Forelimb muscle (tissue), 1 donor: ENCODE measurements at places on chromosomes 1 and 21. TPM values are rescaled to one million over a fixed set of nuclear protein-coding genes. Genes with fewer than 3 reads are reported as not detected.
A peak's percentile ranks its signal among the peaks of the same experiment; 100 is the strongest.

- DNase-seq: no peak
These were observed 162.4 kb upstream of the POU3F1 start for GRCh38 chr1:38208716-38209632.

The PEX10 gene
- polyA plus RNA-seq: 18.0 TPM

GRCh38 chr1:247908766-247909165, 11.3 kb upstream of the OR2T8 start:
- DNase-seq: no peak

DNA sequence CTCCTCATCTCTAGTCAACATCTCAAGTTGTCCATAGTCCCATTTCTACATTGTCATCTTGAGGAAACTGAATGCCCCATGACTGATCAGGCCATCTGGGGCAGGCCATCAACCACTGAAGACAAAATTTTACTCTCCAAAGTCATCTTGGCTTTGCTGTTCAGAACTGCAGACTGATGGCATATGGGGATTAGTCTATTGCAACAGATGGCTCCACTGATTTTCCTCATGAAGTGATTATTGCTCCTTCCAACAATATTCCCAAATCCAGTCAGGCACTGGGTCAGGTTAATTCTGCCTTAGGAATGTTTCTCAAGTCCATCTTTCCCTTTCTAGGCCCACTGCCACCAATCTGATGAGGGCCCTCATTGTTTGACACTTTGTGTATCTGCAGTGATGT, 101.7 kb downstream of the ESRRG start:
- DNase-seq: no peak

DNA sequence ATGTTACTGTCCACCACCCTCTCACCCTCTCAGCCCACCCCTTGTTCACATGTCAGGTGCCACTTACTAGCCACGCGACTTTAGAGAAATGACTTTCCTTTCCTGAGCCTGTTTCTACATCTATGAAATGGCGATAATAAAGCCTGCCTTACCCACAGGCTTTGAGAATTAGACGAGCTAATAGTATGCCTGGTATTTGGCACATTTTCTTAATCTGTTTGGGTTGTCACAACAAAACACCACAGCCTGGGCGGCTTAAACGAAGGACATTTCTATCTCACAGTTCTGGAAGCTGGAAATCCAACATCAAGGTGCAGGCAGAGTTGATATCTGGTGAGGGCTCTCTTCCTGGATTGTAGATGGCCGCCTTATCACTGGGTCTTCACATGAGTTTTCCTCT, 273.9 kb upstream of the FMN2 start:
- DNase-seq: no peak

- DNase-seq: no peak
These were observed 1.1 kb upstream of the RCSD1 start for GRCh38 chr1:167628741-167629515.

DNA sequence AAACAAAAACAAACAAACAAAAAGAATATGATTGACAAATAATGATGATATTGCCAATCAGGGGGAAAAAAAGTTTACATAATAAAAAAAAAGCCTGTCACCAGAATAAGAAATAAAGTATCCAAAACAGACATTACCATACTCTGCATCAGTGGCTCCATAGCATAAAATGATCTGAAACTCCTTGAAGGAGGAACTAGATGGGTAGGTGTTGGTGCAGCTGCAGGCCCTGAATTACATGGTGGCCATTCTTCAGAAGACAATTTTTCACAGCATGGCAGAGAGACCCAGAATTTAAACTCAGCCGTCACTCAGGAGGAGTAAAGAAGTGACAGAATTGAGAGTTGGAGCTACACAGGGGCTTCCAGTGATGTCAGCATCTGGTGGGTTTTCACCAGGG, 60.2 kb downstream of the GLUL start:
- DNase-seq: no peak

The CFHR5 gene
- polyA plus RNA-seq: not detected

DNA sequence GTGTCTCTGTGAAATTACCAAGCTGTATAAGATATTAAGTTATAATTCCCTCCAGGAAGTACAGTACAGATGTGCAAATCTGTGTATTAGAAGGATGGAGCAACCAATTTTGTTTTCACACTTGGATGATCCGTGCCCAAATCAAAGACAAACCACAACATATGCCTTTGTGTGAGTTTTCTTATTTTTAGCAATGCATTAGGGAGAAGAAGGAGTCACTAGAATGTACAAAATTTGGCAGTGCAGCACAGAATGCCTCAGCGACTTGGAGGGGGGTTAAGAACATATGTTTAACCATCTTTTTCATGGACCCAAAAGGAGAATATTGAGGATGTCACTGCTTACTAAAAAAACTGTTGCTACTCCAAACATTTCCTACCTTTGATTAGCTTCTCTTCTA, 45.3 kb downstream of the DAB1 start:
- no peak for DNase-seq

DNA sequence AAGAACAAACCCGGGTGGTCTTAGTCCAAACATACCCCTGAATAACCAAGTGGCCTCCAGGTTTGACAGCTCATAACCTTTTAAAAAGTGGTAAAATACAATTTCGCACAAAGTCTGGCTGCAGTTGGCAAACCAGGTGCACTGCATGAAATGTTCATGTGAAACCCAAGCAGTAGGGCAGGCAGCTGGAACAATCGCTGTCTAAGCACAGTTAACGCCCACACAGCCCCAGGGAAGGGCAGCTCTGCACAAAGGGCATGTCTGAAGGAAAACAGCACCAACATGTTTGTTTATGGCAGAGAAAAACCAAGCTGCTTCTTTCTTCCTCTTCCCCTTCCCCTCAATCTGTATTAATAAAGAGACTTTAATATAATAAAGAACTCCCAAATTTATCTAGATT, 49.5 kb downstream of the KIAA1614 start:
- DNase-seq: no peak

The UBE2U gene
- polyA plus RNA-seq: not detected

DNA sequence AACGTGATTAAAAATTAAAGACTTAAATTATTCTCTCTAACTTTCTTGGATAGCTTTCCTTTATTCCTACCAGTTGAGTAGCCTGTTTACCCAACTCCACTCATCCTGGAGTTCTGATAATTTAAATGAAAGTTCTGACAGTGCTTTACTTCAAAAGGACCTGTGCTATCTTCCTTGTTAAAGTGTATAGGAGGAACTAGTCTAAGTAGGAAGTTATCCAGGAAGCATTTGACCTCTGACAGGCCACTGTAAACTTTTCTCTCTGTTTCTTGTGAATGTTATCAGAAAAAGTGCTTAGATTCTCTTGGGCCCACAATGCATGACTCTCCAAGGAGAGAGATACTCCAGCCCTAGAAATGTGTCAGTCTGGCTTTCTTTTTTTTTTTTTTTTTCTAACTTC, 9.2 kb downstream of the UAP1 start:
- DNase-seq: no peak

The TTC39A gene
- polyA plus RNA-seq: 3.9 TPM

The EXTL1 gene
- 4.8 TPM for polyA plus RNA-seq

- no peak for DNase-seq
These were observed 34.2 kb upstream of the EXO1 start for GRCh38 chr1:241813768-241814320.

GRCh38 chr1:40241362-40241761, 6.4 kb upstream of the TMCO2 start:
- no peak for DNase-seq

The AMY2A gene
- polyA plus RNA-seq: not detected

The HSD3B2 gene
- polyA plus RNA-seq: not detected

DNA sequence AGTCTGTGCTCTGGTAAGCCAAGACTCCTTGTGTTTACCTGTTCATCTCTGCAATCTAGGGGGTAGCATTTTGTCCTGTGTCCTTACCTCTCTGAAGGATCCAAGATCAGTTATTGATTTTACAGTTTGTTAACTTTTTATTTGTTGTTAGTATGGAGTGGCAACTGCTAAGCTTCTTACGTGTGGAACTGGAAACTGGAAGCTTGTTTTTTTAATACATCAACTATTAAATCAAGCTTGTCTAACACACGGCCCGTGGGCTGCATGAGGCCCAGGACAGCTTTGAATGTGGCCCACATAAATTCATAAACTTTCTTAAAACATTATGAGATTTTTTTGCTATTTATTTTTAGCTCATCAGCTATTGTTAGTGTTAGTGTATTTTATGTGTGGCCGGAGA, 29.2 kb upstream of the MPC2 start:
- no peak for DNase-seq

GRCh38 chr1:67584938-67585337, 100.1 kb upstream of the GADD45A start:
- no peak for DNase-seq

GRCh38 chr1:93845538-93846205, 33.3 kb downstream of the DNTTIP2 start:
- peak; percentile 43 for DNase-seq

DNA sequence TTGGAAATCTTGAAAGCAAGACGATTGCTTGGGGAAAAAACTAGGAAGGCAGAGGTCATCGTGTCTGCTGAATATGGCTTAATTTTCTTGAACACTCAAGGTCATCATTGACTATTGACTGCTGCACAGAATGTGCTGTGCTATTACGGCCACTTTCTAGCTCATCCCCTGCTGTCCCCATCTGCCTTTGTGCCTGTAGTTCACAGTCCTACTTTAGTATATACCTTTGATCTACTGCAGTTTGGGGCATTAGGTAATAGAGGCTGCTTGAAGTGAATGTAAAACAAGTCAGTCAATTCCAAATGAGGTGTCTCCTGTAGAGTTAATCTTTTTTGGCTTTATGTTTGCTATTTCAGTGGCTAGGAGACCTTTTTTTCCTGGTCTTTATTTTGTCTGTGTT, 8.3 kb downstream of the RAB4A start:
- DNase-seq: no peak

DNA sequence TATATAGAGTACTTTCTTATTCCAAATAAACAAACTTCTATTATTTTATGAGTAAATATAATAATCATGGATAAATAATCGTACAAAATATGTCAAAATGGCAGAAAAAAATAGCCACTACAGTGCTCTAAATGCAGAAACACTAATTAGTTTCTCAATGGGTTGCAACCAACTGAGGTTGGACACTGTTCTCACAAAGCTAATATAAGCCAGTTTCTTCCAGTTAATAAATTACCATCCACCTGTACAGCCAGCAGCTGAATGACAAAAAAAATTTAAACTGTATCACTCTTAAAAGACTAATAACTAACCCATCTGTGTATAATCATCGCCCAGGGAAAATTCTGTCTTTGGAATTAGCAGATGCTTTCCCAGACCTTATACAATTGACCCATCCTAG, 36.9 kb downstream of the GDAP2 start:
- no peak for DNase-seq

The RIIAD1 gene
- polyA plus RNA-seq: 0.63 TPM

DNA sequence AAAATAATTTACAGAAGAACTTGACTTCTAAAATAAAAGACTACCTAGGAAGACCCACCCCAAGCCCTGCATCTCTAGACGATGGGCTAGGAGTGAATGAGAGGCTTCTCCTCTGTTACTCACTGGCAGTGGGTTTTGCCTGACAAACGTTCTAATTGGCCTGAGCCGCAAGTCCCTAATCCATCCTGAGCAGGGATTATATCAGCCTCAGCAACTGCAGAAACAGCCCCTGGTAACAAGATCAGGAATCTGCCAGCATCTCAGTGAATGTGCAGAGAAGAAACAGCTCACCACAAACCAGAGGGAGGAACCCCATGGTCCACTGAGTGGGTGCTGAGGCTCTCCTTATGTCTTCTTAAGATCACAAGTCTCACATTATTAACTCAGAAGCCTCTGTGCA, 240.6 kb downstream of the BRINP2 start:
- DNase-seq: no peak

- no peak for DNase-seq
These were observed 1.5 kb downstream of the NAXE start for GRCh38 chr1:156592910-156593660.

The LCE1E gene
- not detected for polyA plus RNA-seq

DNA sequence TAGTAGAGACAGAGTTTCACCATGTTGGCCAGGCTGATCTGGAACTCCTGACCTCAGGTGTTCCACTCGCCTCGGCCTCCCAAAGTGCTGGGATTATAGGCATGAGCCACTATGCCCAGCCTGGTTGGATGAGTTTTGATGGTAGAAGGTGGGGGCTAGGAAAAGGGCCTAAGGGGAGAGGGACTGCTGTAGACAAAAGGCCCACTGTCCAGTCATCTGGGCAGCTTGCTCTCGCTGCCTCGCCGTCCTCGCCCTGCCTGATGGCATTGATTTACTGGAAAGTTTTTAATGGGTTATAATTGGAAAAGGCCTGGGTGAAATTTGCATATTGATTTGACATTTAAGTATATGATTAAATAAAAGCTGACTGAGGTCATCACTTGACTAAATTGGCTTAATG, 175.1 kb upstream of the CSF3R start:
- no peak for DNase-seq

The FYB2 gene
- 0.11 TPM for polyA plus RNA-seq

DNA sequence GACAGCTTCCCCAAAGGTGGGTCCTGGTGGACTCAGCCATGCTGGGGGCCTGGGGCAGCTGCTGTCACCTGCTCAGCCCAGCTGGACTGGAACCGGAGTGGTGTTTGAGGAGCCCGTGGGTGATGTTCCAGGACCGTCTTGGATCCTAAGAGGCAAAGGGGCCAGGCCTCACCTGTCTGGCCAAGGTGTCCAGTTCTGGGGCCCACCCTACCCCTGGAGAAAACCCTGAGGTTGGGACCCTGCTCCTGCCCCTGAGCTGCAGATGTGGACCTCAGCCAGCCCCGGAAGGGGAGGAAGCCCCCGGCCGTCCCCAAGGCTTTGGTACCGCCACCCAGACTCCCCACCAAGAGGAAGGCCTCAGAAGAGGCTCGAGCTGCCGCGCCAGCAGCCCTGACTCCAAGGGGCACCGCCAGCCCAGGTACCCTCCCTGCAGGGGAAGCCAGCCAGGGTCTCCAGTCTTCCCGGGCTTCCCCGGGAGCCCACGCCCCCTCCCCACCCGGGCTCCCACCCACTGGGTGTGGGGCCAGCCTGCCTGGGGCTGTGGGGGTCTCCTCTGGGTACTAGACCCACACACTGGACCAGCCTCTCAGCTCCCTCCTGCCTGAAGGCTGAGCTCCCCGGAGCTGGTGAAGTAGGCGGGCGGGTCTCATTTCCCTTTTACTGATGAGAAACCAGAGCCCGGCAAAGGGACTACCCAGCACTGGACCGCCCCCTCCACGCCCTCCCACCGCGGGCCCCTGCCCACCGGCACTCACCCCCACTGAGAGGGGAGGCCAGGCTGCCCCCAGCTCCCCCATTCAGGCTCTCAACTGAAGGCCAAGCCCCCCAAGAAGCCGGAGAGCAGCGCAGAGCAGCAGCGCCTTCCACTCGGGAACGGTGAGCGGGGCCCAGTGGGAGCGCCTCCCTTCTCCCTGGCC, 1.3 kb downstream of the AIRE start:
- no peak for DNase-seq

The ZBTB17 gene
- 24.9 TPM for polyA plus RNA-seq

GRCh38 chr1:174160109-174160473, 771 bp downstream of the RABGAP1L start:
- DNase-seq: no peak

The CLCA1 gene
- not detected for polyA plus RNA-seq

DNA sequence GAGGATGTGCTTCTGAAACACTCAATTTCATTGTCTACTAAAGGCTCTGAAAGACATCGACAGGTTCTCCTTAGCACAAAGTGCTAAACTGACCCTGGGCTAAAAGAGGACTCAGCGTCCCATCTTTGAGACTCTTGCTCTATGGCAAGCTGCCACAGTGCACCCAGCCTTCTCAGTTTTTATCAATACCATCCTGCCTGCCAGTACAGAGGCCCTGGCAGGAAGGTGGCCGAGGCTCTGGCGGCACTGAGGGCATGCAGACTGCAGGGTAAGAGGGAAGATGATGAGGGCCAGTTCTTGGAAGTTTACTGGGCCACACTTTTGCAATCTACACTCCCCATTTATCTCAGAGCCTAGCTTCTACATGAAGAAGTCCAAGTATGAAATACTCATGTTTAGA, 5.3 kb downstream of the OLFML2B start:
- no peak for DNase-seq

GRCh38 chr1:101953623-101954022, 43.1 kb downstream of the OLFM3 start:
- no peak for DNase-seq

The MAP1LC3C gene
- 13.8 TPM for polyA plus RNA-seq
